DMS79 treated with DMSO at 0.1 percent for 48 hours (cell line): ENCODE measurements at places on chromosomes 13 and 19.
A peak's percentile ranks its signal among the peaks of the same experiment; 100 is the strongest.

- DNase-seq, result no peak
These were observed 540.6 kb upstream of the MIR17HG start for GRCh38 chr13:90806892-90807291.

DNA sequence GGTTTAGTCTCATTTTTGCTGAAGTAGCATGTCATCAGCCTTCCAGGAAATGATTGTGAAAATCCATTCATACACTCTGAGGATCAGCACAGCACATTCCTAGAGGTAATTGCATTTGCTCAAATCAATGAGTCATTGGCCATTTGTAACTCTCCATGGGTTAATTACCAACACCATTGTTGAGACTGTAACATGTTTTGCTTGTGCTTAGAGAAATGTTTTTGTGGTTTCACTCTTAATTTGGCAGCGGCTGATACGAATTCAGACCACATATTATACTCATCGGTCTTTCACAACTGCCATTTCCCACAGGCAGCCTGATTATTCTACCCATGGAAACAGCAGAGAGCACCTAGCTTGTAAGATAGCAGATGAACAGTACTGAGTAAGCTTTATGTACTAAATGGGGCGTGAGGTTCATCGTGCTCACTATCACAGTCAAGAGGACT is 110.3 kb downstream of the NHLRC3 start:
- DNase-seq, result peak; percentile 13

DNA sequence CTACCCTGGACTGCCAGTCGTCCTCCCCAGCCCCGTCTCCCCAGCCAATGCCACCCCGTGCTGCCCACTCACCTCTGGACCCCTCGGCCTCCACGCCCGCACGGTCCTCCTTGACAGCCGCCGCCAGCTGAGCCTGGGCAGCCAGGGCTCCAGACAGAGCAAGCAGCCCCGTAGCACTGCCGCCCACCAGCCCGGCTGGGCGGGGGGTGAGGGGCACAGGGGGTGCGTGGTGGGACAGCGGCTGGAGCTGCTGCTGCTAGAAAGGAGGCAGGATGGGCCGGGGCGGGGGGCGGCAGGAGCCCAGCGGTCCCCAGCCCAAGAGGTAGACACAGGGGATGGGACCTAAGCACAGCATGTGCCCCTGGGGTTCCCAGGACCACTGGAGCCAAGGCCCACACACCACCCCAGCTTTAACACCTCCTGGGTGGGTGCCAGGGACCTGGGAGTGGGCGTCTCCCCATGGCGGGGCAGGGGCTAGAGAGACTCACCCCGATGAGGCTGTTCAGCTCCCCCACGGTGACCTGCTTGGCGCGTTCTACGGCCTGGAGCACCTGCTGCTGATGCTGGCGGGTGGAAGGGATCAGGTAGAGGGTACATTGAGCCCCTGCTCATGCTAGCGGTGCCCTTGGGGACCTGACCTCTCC is 9.7 kb downstream of the TLE2 start:
- no peak for DNase-seq

GRCh38 chr19:51621178-51621577 is 9.0 kb downstream of the SIGLEC5 start:
- no peak for DNase-seq

GRCh38 chr19:19212916-19213315 is 1.2 kb downstream of the NCAN start:
- no peak for DNase-seq

- no peak for DNase-seq
These were observed 202.1 kb upstream of the ZNF536 start for GRCh38 chr19:30170081-30170480.

DNA sequence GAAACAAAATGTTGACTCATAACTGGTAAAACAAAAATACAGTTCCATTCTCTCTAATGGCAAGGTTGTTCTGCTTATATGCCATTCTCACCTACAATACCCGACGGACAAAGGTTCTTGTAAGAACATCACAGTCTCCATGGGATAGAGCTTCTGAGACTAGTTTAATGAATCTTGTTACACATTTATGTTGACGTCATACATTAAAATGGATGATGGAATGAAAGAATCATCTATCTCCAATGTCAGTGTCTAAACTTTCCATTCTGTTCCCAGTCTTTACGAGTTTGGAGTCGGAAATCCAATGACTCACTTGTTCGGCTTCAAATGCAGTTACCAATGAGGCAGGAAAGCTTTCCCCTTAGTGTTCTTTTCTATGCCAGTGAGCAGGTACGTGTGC is 17.7 kb downstream of the ZNF160 start:
- DNase-seq, result no peak

DNA sequence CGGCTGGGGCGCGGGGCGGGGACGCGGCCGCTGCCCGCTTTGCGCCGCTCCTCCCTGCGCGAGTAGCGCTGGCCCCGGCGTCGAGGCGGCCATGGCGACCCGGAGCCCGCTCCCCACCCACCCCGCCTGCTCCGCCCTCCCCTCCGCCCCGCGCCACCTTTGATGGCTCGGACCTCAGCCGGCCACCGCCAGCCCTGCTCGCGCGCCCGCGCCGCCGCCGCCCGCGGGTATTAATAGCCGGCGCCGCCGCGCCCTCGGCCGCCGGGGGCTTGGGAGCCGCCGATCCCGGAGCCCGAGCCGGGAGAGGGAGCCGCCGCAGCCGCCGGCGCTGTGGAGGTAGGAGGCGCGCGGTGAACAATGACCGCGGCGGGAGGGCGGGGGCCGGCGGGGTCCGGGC is 261 bp downstream of the FARP1 start:
- DNase-seq, result peak; percentile 70

DNA sequence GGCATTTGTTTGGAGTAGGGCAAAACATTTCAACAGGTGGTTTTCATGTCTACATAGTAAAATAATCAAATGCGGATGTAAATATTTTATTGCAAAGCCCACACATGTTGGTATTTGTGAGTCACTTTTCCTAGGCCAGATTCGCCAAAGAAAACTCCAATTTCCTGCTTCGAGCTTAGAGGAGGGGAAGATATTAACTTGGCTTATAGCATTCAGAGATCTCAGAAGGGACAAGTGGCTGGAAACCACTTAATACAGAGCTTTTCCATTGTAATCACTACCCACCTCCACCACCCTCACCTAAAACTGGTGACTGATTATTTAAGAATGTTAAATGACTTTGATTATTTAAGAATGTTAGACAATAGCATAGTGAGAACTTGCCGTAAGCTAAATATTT is 530.6 kb upstream of the SPRY2 start:
- no peak for DNase-seq
